ENCODE measurements at places on chromosomes 4 and X. TPM values are rescaled to one million over a fixed set of nuclear protein-coding genes. Genes with fewer than 3 reads are reported as not detected.
A peak's percentile ranks its signal among the peaks of the same experiment; 100 is the strongest.

VEGFC gene
- total RNA-seq = not detected

CDK16 gene
- 80.6 TPM for total RNA-seq

EREG gene
- total RNA-seq = not detected

SLIT2 gene
- total RNA-seq = not detected

PPP4R3C gene
- total RNA-seq = not detected

HELT gene
- not detected for total RNA-seq

NWD2 gene
- not detected for total RNA-seq

NHS gene
- total RNA-seq = 1.4 TPM

CENPI gene
- total RNA-seq = 44.7 TPM

GRCh38 chrX:3345281-3346191, 916 bp downstream of the MXRA5 start:
- no peak overlapping the region for H3K4me3 ChIP-seq
- peaks cover 19% of the 10 kb centered on the region for H3K27me3 ChIP-seq
- no peak for DNase-seq
- no peaks in the 10 kb centered on the region for H3K4me1 ChIP-seq
- H3K27ac ChIP-seq = no peak overlapping the region
- H3K36me3 ChIP-seq = no peaks in the 10 kb centered on the region

DNA sequence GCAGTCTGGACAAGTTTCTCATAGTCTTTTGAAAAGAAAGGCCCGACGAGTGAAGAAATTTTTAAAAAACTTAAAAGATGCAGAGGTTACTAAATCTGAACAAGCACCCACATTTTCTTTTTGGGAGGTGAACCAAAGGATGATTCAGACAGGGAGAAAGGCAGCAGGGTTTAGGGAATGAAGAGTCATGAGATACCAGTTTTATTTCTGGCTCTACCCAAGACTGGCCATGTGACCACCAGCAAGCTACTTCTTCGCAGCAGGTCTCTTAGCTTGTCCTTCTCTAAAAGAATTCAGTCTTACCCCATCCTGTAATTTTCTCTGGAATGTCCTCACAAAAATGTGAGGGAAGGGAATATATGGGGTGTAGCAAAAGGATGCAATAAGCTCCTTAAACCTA, 37.6 kb downstream of the AMOT start:
- no peak overlapping the region for H3K4me3 ChIP-seq
- H3K27me3 ChIP-seq = no peaks in the 10 kb centered on the region
- H3K4me1 ChIP-seq = no peaks in the 10 kb centered on the region
- DNase-seq = no peak

GRCh38 chrX:15749642-15750610, 11.9 kb downstream of the CA5B start:
- peak overlapping the region; percentile 97 for H3K27ac ChIP-seq
- H3K27me3 ChIP-seq = no peaks in the 10 kb centered on the region
- H3K36me3 ChIP-seq = peaks cover 15% of the 10 kb centered on the region
- peak overlapping the region; percentile 55 for H3K4me3 ChIP-seq

GRCh38 chr4:8637456-8637984, 45.0 kb downstream of the CPZ start:
- H3K4me1 ChIP-seq = no peaks in the 10 kb centered on the region
- DNase-seq = no peak
- H3K27ac ChIP-seq = no peak overlapping the region
- H3K36me3 ChIP-seq = no peaks in the 10 kb centered on the region

DNA sequence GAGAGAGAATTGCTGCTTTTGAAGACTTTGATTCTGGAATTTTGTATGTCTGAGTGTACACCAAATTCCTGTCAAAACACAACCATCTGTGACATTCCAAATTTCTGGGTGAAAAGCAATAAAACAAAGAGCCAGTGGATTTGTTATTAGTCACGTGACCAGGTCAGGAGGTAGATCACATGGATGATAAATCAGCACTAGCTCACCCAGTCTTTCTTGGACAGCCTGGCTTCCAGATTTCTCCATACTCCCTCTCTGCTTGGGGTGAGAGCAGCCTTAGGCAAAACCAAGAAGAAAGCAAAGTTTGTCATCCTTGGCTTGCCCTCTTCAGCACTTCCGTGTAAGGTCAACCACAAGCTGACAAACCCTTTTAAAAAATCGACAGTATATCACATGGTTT, 194.2 kb downstream of the CLCN4 start:
- no peak overlapping the region for H3K27ac ChIP-seq
- DNase-seq = no peak

- H3K4me1 ChIP-seq = no peaks in the 10 kb centered on the region
- H3K36me3 ChIP-seq = no peaks in the 10 kb centered on the region
- no peak overlapping the region for H3K4me3 ChIP-seq
- no peak for DNase-seq
- H3K27me3 ChIP-seq = no peaks in the 10 kb centered on the region
- no peak overlapping the region for H3K27ac ChIP-seq
Observed at GRCh38 chr4:116926631-116927295, 158.6 kb downstream of the TRAM1L1 start.

- H3K4me3 ChIP-seq = no peak overlapping the region
- H3K36me3 ChIP-seq = no peaks in the 10 kb centered on the region
- no peaks in the 10 kb centered on the region for H3K4me1 ChIP-seq
- no peak overlapping the region for H3K27ac ChIP-seq
- peaks cover 6% of the 10 kb centered on the region for H3K27me3 ChIP-seq
- DNase-seq = no peak
Observed at GRCh38 chr4:5973033-5973432, 45.2 kb downstream of the C4orf50 start.

GRCh38 chr4:90572996-90573395, 445.8 kb downstream of the CCSER1 start:
- no peaks in the 10 kb centered on the region for H3K36me3 ChIP-seq
- no peak for DNase-seq
- H3K27me3 ChIP-seq = no peaks in the 10 kb centered on the region
- H3K4me3 ChIP-seq = no peak overlapping the region
- no peaks in the 10 kb centered on the region for H3K4me1 ChIP-seq

DNA sequence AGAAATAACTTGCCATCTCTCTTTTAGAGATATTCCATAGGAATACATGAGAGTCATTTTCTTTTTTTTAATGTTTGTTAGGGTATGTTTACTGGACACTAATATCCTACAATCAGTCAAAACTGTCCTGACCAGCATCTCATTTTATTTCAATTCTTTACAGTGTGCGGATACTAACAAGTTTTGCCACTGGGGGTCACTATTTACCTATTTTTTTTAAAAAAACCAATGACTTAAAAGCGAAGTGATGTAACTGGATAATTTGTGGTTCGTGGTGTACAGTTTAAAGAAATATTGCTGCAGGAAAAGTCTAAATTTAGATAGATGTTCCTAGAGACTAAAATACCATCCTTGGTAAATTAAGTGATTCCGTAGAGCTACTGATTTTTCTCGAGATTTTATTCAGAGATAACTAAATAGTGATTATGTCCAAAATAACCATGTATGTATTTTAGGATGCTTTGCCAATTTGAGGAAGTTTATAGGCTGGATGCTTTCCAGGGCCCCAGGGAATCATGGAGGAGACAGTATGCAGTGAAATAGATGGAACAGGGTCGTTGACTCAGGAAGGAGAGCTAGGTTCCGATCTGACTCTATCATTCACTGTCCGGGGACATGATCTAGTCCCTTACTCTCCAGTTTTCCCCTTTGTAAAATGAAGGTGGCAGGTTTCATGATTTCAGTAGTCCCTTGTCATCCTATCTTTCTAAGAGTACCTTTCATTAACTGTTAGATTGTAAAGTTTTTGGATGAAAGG, 34.0 kb upstream of the GNPDA2 start:
- no peak overlapping the region for H3K27ac ChIP-seq
- no peaks in the 10 kb centered on the region for H3K36me3 ChIP-seq
- no peaks in the 10 kb centered on the region for H3K4me1 ChIP-seq
- peaks cover 20% of the 10 kb centered on the region for H3K27me3 ChIP-seq

- peak overlapping the region; percentile 0 for H3K27ac ChIP-seq
- no peaks in the 10 kb centered on the region for H3K27me3 ChIP-seq
Observed at GRCh38 chr4:2168469-2169319, 73.2 kb downstream of the HAUS3 start.

GRCh38 chrX:148600131-148600530, 99.7 kb downstream of the AFF2 start:
- H3K36me3 ChIP-seq = no peaks in the 10 kb centered on the region
- no peaks in the 10 kb centered on the region for H3K4me1 ChIP-seq
- H3K4me3 ChIP-seq = no peak overlapping the region

GRCh38 chrX:87515836-87516235, 1.8 kb upstream of the KLHL4 start:
- H3K4me3 ChIP-seq = no peak overlapping the region
- no peaks in the 10 kb centered on the region for H3K36me3 ChIP-seq
- H3K27ac ChIP-seq = no peak overlapping the region
- no peaks in the 10 kb centered on the region for H3K4me1 ChIP-seq
- DNase-seq = no peak

DNA sequence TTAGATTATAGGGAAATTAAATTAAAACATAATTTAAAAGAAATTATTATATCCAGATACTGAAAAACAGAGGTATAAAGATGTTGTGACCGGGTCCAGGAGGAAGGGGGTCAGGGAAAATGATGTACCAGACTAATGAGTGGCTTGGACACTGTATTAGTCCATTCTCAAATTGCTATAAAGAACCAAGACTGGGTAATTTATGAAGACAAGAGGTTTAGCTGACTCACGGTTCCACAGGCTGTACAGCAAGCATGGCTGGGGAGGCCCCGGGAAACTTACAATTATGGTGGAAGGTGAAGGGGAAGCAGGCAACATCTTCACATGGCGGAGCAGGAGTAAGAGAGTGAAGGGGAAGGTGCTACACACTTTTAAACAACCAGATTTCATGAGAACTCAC, 3.4 kb upstream of the FAM9B start:
- DNase-seq = no peak
- H3K4me3 ChIP-seq = no peak overlapping the region
- H3K36me3 ChIP-seq = peaks cover 1% of the 10 kb centered on the region
- peaks cover 8% of the 10 kb centered on the region for H3K4me1 ChIP-seq

DNA sequence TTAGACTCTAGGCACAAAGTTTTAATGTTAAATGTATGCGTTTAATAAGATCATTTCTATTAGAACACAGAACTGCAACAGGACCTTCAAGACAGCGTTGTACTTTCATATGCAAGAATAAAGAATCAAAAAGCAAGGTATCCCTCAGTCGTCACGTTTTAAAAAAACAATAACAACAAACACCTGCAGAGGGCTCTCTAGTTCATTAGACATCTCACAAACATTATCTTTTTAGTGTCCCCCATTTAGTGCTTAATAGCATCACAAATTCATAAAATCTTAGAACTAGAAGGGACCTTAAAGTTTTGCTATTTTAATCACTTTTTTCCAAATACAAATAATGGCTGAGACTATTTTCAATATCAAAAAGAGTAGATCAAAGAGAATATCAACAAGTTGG, 236.6 kb downstream of the DCHS2 start:
- H3K27me3 ChIP-seq = no peaks in the 10 kb centered on the region
- H3K36me3 ChIP-seq = no peaks in the 10 kb centered on the region
- no peak for DNase-seq
- H3K4me1 ChIP-seq = no peaks in the 10 kb centered on the region
- no peak overlapping the region for H3K4me3 ChIP-seq

- H3K4me1 ChIP-seq = peaks cover 34% of the 10 kb centered on the region
- peak overlapping the region; percentile 98 for H3K27ac ChIP-seq
- DNase-seq = peak; percentile 72
- H3K27me3 ChIP-seq = no peaks in the 10 kb centered on the region
Observed at GRCh38 chrX:12974305-12974795, 560 bp upstream of the TMSB4X start.

GRCh38 chrX:154443992-154444754, at the start of gene FAM50A:
Gene FAM50A, plus strand, starts transcription at chrX:154444141. Its CDS starts 95 bp downstream, at chrX:154444236.
- H3K27me3 ChIP-seq = no peaks in the 10 kb centered on the region
- peaks cover 20% of the 10 kb centered on the region for H3K4me1 ChIP-seq
- DNase-seq = peak; percentile 76
- peak within 1 kb of the TSS; percentile 72 for H3K27ac ChIP-seq
- peak within 1 kb of the TSS; percentile 68 for H3K4me3 ChIP-seq
- H3K36me3 ChIP-seq = peaks cover 9% of the 10 kb centered on the region

DNA sequence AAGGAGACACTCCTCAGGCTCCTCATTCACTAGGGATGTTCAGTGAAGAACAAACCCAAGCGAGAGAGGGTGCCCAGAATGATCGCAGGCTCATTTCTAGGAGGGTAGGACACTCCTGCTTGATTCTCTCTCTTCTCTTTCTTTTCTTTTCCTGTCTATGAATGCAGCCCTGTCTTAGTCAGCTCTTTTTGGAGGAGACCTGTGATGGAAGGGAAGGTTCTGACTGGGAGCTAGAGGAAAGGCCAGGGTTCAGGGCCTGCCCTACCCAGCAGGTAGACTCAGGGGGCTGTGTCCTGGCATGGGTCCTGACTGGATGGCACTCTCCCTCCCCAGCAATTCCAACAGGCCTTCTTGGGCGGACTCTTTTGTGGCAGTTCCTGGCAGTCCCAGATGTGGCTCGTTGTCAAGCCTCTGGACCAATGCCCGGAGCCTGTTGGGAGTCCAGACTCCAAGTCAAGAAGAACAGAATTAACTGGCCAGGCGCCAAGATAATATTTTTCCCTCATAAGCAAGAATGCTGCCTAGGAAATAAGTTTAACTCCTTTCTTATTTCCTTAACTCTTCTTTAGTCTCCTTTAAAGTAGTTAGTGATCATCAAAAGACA, 139.4 kb upstream of the SCML1 start:
- H3K4me3 ChIP-seq = no peak overlapping the region
- H3K4me1 ChIP-seq = peaks cover 5% of the 10 kb centered on the region
- H3K27ac ChIP-seq = no peak overlapping the region
- DNase-seq = no peak
- H3K36me3 ChIP-seq = no peaks in the 10 kb centered on the region
- peaks cover 10% of the 10 kb centered on the region for H3K27me3 ChIP-seq

- peaks cover 5% of the 10 kb centered on the region for H3K27me3 ChIP-seq
- no peaks in the 10 kb centered on the region for H3K4me1 ChIP-seq
- DNase-seq = no peak
- H3K27ac ChIP-seq = no peak overlapping the region
- no peak overlapping the region for H3K4me3 ChIP-seq
Observed at GRCh38 chr4:101885574-101885973, 95.0 kb downstream of the BANK1 start.

DNA sequence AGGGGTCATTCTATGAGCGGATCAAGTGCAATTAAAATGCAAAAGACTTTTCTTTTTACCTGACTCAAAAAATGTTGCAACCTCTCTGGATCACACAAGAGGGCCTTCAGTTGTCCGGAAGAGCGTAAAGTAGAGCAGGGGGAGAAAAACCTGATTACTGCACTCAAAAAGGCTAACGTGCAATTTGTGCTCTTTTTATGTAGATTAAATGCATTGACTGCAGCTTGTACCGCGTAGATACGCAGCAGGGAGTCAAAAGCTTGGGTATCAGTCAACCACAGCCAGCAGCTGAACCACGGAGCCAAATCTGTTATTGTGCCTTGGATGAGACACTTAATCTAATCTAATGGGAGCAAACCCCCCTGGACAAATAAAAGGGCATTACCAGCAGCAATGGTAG, 107.3 kb upstream of the RAI2 start:
- no peak overlapping the region for H3K27ac ChIP-seq
- no peak overlapping the region for H3K4me3 ChIP-seq
- H3K4me1 ChIP-seq = no peaks in the 10 kb centered on the region
- no peaks in the 10 kb centered on the region for H3K27me3 ChIP-seq

DNA sequence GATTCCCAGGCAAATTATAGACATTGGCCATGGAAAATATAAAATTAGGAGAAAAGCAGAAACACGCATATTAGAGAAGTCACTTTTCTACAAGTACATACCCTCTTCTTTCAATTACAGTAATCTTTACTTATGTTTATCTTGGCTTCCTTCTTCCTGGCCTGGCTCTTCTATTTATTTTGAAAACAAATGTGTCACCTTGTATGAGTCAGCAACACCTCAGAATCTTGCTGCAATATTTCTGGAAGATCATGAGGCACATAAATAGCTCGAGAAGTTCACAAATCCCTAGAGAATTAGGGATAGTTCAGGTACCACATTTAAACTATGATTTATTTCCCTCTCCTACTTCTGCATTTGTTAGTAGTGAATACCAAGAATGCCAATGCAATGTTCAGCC, 124.6 kb downstream of the ANOS1 start:
- H3K36me3 ChIP-seq = no peaks in the 10 kb centered on the region
- no peaks in the 10 kb centered on the region for H3K27me3 ChIP-seq
- no peak overlapping the region for H3K27ac ChIP-seq
- no peak overlapping the region for H3K4me3 ChIP-seq
- H3K4me1 ChIP-seq = no peaks in the 10 kb centered on the region
- no peak for DNase-seq
